ENCODE measurements at places on chromosomes 11 and 22.

GRCh38 chr11:101456812-101457211 is 127.0 kb downstream of the TRPC6 start:
- no peak for DNase-seq

DNA sequence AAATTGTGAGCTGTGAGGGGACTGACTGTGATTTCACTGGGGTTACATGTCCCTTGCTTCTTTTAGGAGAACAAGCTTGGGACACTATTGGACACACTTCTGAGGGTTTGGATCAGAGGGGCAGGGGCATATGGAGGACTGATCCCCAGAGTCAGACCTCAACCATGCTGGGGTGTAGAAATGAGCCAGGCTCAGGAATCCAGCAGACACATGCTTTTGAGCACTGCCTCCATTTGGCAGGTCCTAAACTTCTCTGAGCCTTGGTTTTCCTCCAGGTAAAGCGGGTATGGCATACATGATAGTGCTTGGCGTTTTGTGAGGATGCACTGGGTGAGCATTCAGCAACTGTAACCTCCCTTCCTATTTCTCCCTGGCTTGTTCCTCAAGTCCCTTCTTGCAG is 74.7 kb downstream of the ADAMTS15 start:
- DNase-seq, result no peak

GRCh38 chr11:130424613-130425140 is 3.7 kb downstream of the ADAMTS8 start:
- no peak for DNase-seq

DNA sequence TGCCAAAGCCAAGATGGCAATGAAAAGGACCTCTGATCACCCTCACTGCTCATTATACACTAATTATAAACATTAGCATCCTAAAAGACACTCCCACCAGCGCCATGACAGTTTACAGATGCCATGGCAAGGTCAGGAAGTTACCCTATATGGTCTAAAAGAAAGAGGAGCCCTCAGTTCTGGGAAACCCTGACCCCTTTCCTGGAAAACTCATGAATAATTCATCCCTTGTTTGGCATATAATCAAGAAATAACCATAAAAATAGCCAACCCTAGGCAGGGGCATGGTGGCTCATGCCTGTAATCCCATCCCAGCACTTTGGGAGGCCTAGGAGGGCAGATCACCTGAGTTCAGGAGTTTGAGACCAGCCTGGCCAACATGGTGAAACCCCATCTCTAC is 12.7 kb upstream of the CAPN5 start:
- no peak for DNase-seq

GRCh38 chr11:33874433-33874832 is 17.4 kb downstream of the LMO2 start:
- DNase-seq, result no peak

DNA sequence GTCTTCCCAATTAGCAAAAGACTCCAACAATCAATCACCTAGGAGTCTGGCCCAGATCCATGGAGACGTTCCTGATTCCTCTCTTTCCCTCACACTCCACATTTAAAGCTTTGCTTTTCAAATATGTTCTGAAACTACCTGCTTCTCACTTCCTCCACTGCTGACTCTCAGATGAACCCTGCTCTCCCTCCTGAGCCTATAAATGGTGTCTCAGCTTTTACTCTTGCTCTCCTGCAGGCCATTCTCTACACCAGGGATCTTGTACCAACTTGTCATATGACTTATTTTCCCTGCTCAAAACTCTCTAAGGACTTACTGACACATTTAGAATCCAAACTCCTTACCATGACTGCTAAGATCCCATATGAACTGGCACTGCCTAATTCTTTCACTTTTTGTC is 138.4 kb upstream of the DDI1 start:
- no peak for DNase-seq

GRCh38 chr11:135037828-135038227 is 625.8 kb upstream of the B3GAT1 start:
- DNase-seq, result no peak

DNA sequence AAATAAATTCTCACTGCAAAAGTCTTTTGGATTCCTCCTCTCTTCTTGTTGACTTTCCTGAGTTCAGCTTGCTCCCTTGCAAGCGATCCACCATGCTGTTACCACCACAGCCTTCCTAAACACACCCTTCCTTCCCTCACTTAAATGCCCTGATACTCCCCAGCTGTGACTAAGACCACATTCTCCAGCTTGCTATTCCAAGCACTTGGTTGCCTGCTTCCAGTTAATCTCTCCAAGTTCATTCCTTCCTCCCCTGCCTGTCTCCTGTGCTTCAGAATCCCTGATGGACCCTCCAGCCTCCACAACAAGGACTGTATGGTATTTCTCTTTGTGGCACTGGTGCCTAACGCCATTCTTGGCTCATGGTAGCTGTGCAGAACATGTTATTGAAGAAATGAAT is 603.9 kb upstream of the CADM1 start:
- no peak for DNase-seq

GRCh38 chr22:19629331-19629719 is 85.0 kb upstream of the SEPTIN5 start:
- DNase-seq, result no peak

DNA sequence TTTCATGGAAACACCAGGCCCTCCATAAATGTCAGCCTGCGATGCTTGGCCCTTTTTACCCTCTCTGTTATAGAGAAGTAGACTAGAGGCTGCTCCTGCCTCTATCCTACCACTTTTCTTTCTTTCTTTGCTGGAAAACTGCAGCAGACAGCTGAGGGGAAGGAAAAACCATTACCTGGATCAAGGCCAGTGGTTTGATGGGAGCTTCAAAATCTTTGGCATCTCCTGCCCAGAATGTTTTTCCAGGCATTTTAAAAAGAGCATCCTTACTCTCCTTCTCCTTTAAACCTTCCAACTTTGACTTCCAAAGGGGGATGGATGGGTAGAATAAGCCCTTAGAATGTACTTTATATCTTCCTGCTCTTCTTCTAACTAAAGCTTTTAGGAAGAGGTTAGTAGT is 44.9 kb downstream of the EXT2 start:
- no peak for DNase-seq

- DNase-seq, result peak; percentile 59
Measured at GRCh38 chr22:21876486-21877176, 9.2 kb upstream of the MAPK1 start.

- DNase-seq, result no peak
Measured at GRCh38 chr11:12922418-12922817, 86.7 kb upstream of the RASSF10 start.

- no peak for DNase-seq
Measured at GRCh38 chr11:1281974-1282365, 27.5 kb downstream of the TOLLIP start.

GRCh38 chr22:17119481-17120202 is 1.5 kb downstream of the TMEM121B start:
- no peak for DNase-seq

DNA sequence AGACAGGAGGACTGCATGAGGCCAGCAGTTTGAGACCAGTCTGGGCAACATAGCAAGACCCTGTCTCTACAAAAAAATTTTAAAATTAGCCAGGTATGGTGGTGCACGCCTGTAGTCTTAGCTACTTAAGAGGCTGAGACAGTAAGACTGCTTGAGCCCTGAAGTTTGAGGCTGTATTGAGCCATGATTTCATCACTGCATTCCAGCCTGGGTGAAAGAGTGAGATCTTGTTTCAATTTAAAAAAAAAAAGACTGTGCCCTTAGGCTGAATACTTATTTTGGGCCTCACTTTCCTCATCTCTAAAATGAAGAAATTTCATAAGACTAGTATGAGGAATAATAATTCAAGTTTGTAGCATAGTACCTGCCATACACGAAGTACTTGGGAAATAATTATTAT is 6.9 kb downstream of the AQP11 start:
- DNase-seq, result no peak

GRCh38 chr11:37442576-37442975 is 844.5 kb upstream of the RAG2 start:
- DNase-seq, result peak; percentile 8

GRCh38 chr11:26780376-26781085 is 58.7 kb upstream of the SLC5A12 start:
- DNase-seq, result no peak

- DNase-seq, result no peak
Measured at GRCh38 chr22:50171319-50171964, 911 bp downstream of the PANX2 start.

- DNase-seq, result peak; percentile 39
Measured at GRCh38 chr11:13008625-13009475, at the start of gene RASSF10. Gene RASSF10 (plus strand): TSS chr11:13009316. CDS start chr11:13009577, 261 bp downstream.

- DNase-seq, result no peak
Measured at GRCh38 chr11:33405834-33406602, 148.8 kb downstream of the HIPK3 start.

GRCh38 chr11:101407324-101407723 is 176.5 kb downstream of the TRPC6 start:
- peak; percentile 40 for DNase-seq

Data from AG08396 (cell line).